Posterior cingulate gyrus (tissue), 11 donors: ENCODE measurements at places on chromosomes 3 and 15.

- no peak for DNase-seq
Observed at GRCh38 chr3:173340626-173341025, 56.9 kb upstream of the NLGN1 start.

DNA sequence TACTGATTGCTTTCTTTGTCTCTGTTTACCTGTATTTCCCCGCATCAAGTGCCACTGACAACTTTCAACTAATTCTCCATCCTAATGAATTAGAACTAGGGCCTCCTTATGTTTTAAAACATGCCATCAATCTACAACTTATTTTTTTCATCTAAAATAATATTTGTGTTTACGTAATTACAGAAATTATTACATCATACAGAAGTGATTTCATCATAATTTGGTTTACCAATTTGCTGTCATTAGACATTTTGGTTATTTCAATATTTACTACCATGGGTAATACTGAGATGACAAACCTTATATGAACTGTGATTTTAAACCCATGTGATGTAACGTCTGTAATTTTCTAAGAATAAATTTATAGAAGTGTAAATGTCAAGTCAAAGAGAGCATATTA lies 468.0 kb upstream of the IL12A start:
- no peak for DNase-seq

DNA sequence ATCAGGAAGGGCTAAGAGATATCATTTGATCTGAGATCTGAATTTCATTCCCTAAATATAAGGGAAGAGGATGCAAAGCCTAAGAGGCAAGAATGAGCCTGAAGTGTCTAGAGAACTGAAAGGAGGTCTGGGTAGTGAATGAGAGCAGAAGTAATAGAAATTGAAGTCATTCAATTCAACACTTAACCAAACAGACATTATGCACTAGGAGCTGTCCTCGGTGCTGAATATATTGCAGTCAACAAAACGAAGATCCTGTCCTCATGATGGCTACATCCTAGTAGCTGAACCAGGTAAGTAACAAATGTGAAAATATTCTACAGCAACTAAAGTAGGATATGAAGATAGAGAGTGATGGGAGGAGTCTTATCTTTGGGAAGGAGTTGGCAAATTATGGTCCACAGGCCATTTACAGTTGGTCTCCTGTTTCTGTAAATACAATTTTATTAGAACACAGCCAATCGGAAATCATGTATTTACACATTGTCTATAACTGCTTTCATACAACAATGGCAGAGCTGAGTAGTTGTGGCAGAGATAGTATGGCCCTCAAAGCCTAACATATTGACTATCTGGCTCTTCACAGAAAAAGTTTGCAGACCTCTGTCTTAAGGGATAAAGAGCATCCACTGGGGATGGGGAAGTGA lies 192.9 kb upstream of the CADPS start:
- DNase-seq: no peak

GRCh38 chr3:153673853-153674252 lies 447.3 kb upstream of the ARHGEF26 start:
- DNase-seq: no peak

- no peak for DNase-seq
Observed at GRCh38 chr3:24135280-24135679, 190.2 kb downstream of the NR1D2 start.

DNA sequence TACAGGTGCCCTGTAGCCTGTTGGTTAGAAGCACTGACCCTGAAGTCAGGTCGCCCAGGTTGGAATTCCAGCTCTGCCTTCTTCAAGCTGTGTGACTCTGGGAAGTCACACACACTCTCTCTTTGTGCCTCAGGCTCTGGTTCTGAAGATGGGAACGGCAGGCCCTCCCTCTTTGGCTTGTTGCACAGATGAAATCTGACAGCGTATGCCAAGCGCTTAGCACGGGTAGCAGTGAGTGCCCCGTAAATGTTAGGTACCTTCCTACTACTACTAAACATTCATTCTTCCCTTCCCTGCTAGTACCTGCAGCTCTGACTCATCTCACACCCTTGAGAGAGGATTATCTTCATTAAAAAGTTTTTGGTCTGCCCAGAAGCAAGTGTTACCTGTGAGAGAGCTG lies 139.0 kb downstream of the PGPEP1L start:
- DNase-seq: no peak

DNA sequence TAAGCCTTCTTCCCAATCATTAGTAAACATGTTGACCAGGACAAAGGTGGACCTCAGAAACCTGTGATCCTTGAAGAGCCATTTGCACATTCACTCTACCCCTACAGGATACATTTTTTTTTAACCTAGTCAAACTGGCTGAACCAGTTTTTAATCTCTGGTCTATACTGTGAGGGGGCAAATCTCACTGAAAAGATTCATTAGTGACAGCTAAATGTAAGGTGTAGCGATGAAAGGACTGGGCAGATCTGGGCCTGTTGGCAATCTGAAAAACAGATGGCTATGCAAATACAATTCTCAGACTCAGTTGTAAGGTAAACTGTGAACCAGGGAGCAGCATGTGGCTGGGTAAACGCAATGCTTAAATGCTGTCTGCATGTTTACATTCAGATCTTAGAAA lies 75.6 kb upstream of the SNTN start:
- no peak for DNase-seq

DNA sequence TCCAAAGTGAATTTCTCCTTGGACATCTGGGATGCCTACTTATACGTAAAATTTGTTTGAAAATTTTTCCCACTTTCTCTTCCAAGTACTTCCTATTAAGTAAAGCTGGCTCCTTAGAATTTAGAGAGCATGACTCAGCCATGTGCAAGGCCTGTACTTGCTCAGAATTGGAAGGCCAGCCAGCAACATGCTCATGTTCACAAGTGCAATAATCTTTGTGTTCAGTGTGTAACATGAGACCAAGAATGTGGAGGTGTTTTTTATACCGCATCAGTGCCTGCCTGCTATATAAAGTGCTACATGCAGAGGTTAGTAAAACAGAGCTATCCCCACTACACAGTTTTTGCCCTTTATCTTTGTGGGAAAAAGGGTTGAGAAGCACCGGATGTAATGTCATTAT lies 151.9 kb upstream of the FEZF2 start:
- no peak for DNase-seq

- no peak for DNase-seq
Observed at GRCh38 chr3:124407260-124407659, 323.0 kb upstream of the UMPS start.
